Stimulated activated CD8-positive, alpha-beta memory T cell treated with anti-CD3 and anti-CD28 coated beads, Interleukin-2, amount 100 ng/mL, for 1 hour (primary cell): ENCODE measurements at places on chromosomes 7 and 10.

DNA sequence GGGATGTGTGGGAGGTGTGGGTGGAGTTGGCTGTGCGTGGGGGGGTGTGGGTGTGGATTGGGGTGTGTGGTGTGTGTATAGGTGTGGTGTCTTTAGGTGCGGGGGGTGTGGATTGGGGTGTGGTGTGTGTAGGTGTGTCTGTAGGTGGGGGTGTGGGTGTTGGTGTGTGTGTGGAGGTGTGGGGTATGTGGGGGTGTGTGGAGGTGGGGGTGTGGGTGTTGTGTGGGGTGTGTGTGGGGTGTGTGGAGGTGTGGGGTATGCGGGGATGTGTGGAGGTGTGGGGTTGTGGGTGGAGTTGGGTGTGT is 33.9 kb downstream of the SPDYE17 start:
- DNase-seq: no peak

DNA sequence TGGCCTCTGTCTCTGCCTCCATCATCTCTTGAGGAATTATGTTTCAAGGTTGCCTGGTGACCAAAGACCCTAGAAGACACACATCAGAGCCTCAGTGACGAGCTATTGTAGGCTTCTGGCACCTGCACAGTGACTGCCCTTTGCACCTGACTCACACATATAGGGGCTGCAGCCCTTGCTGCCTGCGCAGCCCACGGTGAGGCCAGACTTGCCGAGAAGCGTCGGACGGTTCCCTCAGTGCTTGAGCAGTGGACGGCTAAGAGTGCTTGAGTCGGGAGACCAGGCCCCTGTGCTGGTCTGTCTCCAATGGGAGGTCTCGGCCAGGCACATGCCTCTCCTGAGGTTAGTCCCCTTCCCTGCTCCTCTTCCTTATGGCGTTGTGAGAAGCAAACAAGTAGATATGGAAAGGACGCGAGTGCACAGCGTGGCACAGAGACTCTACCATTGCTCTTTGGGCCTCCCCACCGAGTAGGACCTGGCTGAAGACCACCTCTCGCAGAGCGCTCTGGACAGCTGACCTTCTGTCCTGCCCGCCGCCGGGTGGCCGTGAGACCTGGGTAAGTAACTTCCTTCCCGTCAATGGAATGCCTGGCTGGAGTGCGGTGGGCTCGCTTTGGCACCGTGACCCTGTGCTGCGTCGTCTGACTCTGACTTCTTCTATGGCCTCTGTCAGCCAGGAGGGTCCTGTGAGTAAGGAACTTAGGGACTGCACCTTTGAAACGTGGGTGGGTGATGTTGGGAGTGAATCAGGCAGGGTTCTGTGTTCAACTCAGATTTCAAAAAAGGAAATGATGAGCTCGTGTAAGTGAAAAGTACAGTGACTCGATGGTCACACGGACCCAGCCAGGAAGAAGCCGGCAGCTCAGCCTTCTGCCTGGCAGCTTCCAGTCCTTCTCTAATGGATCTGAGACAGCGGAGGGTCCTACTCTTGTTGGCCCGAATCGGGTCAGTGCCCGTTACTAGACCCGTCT is 33.7 kb downstream of the ZNF775 start:
- DNase-seq: no peak

- no peak for DNase-seq
These were observed 84.4 kb downstream of the ZRANB1 start for GRCh38 chr10:125026036-125026931.

- DNase-seq: no peak
These were observed 25.1 kb downstream of the HDAC9 start for GRCh38 chr7:18520450-18521235.
